Epithelial cell of esophagus (primary cell): ENCODE measurements at places on chromosomes 5 and 9.

DNA sequence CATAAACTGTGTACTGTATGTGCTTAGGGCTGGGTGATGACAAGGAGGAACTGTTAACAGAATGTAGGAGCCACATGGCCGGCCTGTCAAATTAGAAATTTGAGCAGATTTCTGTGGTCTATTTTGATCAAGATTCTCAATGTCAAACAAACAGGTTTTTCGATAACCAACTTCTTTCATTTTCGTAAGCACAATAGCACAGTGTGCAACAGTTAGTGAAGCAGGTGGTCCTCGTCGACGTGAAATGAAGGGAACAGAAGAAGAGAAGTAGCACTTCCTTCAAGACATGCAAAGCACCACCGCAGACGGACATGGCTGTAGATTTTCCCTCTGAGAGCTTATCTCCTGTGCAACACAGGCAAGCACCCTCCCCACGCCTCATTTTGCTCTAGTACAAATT lies 252.1 kb downstream of the CRB2 start:
- no peak for DNase-seq

GRCh38 chr5:97876272-97876671 lies 693.2 kb upstream of the RIOK2 start:
- DNase-seq, result no peak

GRCh38 chr9:137021979-137022661 lies 5.9 kb downstream of the ABCA2 start:
- peak; percentile 90 for DNase-seq

- no peak for DNase-seq
Observed at GRCh38 chr5:154157483-154158378, 32.8 kb upstream of the GALNT10 start.

- DNase-seq, result no peak
Observed at GRCh38 chr5:95543017-95543705, 11.6 kb downstream of the SKIC3 start.

- DNase-seq, result no peak
Observed at GRCh38 chr5:68440651-68441050, 225.1 kb downstream of the PIK3R1 start.

GRCh38 chr9:19181561-19181960 lies 48.9 kb upstream of the DENND4C start:
- DNase-seq, result no peak

GRCh38 chr5:92435781-92436180 lies 1052.7 kb upstream of the ARRDC3 start:
- DNase-seq, result no peak

DNA sequence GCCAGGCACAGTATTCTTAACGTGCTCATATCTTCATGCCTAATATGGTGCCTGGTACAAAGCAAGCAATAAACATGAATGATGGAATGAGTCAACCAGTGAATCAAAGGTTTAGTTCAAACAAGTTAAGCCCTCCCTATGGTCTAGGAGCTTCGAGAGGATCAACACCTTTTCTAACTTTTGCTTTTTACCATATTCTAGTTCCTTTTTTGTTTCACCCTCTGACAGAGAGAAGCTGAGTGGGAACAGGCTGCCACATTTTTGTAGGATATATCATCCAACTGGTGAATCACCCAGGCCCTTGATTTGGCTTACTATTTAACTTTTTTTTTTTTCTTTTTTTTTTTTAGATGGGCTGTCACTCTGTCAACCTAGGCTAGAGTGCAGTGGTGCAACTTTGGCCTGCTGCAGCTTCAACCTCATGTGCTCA lies 39.3 kb upstream of the TNC start:
- peak; percentile 87 for DNase-seq

DNA sequence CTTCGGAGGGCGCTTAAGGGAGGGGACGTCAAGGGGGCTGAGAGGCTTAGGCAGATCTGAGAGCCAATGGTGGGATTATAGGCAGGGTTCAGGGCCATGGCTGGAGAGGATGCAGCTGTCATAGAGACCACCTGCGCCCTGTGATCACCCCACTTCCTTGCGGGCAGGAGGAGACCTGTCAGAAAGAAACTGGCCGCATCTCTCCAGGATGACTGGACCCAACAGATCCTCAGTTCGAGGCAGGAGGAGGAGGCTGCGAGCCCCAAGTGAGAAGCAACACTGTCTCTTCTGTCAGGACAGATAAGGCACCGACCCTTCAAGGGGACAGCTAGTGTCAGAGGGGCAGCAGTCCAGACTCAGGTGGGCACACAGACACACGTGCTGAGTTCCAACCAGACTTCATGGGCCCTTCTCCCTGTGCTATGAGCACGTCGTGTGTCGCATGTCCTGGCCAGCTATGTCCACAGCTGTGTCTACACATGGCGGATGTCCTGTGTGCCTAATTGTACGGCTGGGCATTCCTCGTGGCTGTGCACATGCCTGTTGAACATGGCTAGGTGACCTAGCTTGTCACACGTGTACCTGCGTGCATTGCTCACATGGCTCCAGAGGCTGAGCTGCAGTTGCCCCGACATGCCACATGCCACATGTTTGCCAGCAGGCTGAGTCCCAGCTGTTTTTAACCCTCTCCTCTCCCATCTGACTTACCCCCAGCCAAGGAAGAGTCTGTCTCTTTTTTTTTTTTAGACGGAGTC lies 583 bp upstream of the AQP3 start:
- DNase-seq, result peak; percentile 75

- DNase-seq, result no peak
Observed at GRCh38 chr5:150138551-150139265, 16.9 kb downstream of the PDGFRB start.

- DNase-seq, result no peak
Observed at GRCh38 chr9:120447959-120448500, 131.9 kb downstream of the CDK5RAP2 start.

- DNase-seq, result no peak
Observed at GRCh38 chr9:15211815-15212495, 95.1 kb downstream of the TTC39B start.

DNA sequence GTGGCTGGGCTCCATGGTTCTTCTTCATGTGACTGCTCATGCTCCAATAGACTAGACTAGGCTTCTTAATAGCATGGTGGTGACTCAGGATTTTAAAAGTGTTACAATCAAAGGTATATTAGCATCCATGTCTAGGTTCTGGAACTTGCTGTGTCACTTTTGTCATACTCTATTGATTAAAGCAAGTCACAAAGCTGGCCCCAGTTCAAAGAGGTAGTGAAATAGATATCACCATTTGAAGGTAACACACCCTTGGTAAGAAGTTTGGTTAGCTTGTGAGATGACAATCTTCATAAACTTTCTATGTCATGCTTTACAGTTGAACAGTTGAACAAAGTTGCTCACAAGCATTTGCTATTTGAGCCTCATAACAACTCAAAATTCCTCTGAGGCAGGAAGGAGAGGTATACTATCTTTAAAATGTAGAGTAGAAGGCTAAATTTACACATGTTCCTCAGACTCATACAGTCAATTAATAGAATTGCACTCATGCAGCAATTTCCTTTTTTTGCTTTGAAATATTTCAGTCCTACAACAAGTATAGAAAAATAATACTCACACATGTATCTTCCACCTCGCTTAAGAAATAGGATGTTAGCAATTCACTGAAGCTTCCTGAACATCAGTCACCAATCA lies 56.8 kb upstream of the TMEM252 start:
- no peak for DNase-seq

DNA sequence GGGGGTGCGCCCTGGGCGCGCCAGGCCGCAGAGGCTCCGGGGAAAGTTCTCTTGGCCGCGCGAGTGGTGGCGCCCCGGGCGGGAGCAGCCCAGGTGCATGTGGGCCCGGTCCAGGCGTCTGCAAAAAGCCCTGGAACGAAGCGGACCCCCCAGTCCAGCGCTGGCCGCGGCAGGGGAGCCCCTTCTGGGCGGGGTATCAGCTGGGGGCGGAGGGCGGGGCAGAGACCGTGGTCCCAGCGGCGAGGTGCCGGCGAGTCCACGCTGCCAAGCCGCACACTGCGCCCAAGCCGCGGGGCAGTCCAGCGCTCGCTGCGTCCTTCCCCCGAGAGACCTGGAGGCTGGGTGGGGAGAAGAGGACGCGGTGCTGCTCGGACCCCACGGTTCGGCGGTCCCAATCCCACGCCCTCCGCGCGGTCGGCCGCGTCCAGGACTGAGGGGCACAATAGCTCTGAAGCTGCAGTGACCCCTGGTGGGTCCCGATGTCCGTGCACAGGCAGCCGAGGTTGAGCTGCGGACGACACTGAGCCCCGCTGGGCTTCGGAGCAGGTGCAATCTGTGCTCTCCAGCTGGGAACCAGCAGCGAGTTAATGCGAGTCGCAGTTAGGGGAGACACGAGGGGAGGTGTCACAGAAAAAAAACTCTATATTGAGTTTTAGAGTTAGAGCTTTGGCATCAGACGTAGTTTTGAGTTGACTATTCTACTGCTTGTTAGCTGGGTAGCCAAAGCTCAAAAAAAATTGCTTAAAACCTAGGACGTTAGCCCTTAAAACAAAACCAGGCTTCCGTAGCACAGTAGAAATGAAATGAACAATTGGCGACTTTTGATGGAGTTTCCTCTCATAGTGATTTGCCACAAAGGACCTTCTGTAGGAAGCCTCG lies 1.1 kb upstream of the EPB41L4A start:
- DNase-seq, result peak; percentile 78

DNA sequence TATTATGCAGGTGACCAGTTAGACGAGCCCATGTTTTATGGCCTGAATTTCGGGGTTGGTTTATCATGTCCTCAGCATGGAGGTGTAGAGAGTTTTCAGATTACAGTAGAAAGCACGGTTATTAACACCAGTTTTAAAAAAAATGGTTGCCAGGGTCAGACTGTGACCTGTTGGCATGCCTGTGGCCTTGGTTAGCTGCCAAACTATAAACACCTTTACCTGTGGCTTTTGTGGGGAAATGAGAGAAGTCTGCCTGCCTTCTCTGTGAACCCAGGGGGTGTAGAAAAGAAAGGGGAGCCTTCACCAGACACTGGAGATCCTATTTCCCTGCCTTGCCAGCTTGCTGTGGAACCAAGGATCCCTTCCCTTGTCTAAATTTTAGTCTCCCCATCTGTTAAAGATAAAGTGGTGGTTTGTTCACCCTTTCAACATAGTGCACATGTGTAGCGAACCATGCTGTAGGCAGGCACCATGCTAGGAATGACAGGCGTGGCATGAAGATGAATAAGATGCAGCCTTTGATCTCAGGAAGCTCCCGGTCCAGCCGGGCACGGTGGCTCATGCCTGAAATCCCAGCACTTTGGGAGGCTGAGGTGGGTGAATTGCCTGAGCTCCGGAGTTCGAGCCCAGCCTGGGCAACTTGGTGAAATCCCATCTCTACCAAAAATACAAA lies 6.1 kb upstream of the PHF19 start:
- DNase-seq, result no peak

DNA sequence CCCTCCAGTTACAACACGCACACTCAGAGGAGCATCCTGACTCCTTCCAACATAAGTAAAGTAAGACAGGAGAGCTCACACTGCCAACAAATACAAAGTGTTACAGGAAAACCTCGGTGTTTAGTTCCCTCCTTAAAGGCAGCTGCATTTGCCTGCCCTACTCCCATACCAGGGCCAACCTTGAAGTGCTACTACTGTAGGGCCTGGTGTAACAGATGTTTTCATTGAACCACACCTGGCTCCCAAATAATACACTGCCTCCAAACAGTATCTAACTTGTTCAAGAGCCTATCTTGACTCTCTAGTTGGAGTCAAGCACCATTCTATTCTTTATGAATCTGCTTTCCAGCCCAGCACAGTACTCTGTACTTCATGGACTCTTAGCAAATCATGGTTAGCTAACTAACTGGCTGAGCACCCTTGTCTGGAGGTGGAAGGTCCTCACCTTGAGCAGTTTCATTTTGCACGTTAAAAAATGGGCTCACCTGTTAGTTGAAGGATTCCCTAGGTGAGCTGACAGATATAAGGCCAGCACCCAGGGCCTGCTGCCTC lies 34.6 kb downstream of the TTC39B start:
- DNase-seq, result no peak

DNA sequence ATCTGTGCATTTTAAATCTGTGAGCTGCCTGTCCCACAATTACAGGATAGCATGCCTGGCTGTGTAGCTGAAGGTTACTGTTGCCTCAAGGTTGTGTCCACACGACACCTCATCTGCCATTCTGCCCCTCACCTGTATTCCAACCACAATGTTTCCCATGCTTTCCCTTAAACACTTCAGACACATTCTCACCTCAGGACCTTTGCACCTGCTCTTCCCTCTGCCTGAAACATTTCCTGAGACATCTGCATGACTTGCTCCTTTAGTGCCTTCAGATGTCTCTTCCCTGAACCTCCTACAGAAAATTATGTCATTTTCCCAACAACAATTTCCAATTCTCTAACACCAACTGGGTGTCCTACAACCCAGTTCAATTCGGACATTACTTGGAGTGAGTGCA lies 120.4 kb downstream of the ZNF608 start:
- DNase-seq, result no peak

DNA sequence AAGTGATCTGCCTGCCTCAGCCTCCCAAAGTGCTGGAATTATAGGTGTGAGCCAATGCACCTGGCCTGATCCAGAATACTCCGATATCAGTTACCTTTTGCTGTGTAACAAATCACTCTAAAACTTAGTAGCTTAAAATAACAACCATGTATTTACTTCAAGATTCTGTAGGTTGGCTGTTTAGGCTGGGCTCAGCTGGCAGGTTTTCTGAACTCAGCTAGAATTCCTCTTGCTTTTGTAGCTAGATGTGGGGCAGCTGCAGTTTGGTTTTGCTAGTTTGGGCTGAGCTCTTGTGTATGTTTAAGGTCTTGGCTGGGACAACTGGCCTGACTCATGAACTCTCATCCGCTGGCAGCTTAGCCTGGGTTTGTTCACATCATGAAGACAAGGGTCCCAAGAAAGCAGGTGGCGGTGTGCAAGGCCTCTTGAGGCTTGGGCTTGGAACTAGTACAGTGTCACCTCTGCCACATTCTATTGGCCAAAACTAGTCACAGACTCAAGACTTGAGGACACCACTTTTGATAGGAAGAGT lies 138.3 kb upstream of the SHB start:
- DNase-seq, result no peak

DNA sequence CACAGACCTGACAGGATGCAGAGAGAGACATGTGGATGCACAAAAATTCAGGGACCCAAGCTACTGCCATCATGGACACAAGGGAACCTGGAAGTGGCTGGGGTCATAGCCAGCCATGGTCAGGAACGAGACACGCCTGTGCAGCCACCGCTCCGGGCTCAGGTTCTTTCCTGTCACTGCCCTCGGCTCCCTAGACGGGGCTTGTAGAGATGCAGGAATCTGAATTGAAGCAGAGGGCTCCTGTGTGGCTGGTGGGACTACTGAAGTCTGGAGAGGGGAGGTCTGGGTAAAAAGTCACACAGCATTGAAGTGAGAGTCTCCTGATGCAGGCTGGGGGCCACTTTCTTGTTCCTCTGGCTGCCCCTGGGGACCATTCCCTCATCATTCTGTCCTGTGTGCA lies 32.3 kb upstream of the PTGS1 start:
- no peak for DNase-seq

GRCh38 chr5:169832845-169833244 lies 147.4 kb downstream of the INSYN2B start:
- DNase-seq, result no peak

DNA sequence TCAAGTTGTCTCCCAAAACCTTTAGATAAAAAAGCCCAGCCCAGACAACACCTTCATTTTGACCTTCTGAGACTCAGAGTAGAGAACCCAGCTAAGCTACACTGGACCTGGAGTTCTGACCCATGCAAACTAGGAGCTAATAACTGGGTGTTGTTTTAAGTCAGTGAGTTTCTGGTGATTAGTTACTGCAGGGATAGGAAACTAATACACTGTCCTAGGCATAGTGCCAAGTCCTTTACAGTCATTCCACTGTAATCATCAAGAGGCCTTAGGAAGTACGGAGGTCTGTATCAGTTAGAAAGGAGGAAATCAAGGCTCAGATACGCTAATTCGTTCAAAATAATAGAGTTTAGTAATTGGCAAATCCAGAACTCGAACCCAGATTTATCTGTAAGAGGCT lies 197.9 kb downstream of the KCTD16 start:
- DNase-seq, result peak; percentile 51

- DNase-seq, result no peak
Observed at GRCh38 chr9:129851821-129852220, 16.6 kb downstream of the USP20 start.
